ENCODE measurements at places on chromosomes 1 and 21.
A peak's percentile ranks its signal among the peaks of the same experiment; 100 is the strongest.

DNA sequence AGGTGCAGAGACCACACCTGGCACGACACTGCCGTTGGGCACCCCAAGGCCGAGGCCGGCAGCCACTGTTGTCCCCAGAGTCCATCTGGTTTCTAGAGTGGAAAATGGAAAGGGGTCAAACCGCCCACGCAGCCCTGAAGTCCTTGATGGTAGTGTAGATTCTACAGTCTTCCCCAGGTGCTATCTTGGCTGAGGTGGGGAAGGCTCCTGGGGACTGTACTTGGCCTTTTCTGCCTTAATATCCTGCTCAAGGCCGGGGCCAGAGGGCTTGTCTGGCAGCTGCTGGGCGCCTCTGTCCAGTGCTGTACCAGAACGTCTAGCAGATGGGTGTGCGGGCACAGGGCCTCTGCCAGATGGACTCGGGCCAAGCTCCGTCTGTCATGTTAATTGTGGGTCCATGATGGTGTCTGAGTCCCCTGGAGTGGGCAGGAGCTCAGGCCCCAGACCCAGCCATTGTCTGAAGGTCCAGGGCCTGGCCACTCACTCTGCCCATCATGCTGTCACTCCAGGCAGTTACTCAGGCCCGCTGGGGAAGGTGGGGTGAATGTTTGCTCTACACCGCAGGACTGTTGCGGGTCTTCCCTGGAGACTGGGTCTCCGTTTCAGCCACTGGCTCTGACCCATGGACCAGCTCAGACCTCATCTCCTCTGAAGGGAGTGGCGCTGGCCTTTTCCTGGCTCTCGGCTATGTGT is 161.9 kb upstream of the COL6A1 start:
- no peak for DNase-seq

DNA sequence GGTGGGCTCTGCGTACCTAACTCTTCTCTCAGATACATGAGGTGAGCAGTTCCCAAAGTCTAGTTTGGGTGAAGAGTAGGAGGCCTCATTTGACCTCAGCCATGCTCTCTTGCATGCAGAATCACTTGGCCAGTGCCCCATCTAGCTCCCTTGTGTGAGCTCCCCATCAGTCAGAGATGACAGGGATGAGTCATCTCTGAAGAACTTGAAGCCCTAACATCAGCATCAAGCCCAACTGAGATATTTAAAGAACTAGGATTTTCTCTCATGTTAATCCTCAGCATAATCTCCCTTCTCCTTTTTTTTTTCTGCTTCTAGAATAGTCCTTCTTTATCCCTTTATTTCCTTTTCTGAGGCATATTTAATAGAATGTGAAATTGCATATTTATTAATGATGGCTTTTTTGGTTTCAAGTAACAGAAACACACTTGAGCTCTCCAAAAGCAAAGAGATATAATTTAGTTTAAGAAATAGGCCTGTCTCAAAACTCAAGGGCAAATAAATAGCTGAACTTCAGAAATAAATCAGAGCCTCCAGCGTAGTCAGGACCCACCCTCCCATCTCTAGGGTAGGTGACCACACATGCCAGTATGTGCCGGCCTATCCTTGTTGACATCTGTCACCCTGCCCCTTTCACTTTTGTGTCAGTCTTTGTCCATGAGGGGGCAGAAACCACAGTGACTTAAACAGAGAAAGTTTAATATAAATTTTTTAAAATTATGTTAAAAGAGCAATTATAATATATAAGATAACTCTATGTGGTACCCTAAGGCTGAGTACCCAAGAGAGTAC is 112.3 kb downstream of the TSEN15 start:
- peak; percentile 43 for DNase-seq

- no peak for DNase-seq
Measured at GRCh38 chr1:65278376-65279069, 30.8 kb upstream of the DNAJC6 start.

GRCh38 chr1:115767403-115767802 is 1.1 kb downstream of the CASQ2 start:
- no peak for DNase-seq

DNA sequence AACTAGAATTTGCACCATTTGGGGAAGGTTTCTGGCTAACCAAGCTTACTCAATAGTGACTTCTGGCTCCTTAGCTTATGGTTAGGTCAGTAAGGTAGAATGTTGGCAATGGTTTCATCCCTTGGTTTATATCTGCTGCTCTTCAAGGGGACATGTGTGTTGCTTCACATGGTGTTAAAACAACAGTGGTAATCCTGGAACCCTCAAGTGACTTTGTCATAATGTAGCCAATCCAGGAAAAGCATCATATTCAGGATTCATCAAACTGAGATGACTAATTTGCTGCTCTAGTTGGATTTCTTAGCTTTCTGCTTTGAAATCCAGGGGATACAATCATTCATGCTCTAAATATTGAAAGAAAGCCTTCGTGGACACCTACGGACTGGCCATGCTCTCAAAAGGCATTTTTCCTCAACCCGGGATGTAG is 108.7 kb downstream of the RGL1 start:
- no peak for DNase-seq

DNA sequence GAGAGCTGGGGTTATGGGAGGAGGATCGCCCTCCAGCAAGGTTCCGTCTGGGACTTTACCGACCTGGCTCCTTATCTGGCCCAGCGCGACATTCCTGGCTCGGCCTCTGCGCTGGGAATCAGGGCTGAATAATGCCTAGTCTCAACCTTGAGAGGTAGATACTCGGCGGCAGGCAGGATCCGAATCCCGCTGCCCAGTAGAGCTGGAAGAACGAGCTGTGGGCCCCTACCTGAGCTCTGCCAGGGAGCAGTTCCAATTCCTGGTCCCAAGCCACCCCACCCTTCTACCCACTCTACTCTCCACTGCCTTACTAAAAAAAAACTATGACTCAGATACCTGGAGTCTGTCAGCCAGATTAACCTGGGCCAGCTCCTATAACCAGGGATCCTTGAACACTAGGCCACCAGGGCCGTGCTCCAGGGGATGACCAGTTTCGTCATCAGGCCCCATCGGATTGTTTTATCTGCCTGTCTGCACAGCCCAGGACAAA is 53.6 kb downstream of the RHBG start:
- no peak for DNase-seq

DNA sequence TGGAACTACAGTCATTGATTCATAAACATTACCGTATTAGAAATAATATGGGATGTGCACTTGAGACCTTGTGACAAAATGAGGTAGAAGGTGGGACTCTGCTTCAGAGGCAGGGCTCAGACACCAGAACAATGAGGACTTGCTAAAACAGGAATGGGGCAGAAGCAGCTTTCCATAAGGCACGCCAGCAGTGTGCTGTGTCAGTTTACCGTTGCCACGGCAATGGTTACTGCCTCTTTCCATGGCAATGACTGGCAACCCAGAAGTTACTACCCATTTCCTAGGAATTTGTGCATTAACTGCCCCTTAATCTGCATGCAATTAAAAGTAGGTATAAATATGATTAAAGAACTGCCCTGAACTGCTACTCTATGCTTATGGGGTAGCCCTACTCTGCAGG is 169.0 kb downstream of the CHRM3 start:
- no peak for DNase-seq

GRCh38 chr1:54356680-54357147 is 49.5 kb downstream of the SSBP3 start:
- no peak for DNase-seq

DNA sequence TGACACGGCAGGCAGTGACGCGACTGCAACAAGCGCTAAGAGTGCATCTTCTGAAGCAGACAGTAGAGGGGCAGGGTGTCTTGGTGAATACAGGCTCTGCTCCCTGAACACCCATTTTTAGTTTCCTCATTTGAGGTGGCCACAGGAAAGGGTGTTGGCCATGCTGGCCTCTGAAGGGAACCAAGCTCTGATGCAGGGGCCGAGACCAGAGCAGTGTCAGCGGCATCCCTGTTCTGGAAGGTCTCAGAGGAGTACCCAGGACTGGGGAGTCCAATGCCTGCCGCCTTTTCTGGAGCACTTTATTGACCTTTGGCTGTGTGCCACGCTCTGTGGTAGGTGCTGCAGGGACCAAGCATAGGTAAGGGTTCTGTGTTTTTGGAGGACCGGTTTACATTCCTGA is 100.4 kb downstream of the KCNJ6 start:
- DNase-seq, result no peak

DNA sequence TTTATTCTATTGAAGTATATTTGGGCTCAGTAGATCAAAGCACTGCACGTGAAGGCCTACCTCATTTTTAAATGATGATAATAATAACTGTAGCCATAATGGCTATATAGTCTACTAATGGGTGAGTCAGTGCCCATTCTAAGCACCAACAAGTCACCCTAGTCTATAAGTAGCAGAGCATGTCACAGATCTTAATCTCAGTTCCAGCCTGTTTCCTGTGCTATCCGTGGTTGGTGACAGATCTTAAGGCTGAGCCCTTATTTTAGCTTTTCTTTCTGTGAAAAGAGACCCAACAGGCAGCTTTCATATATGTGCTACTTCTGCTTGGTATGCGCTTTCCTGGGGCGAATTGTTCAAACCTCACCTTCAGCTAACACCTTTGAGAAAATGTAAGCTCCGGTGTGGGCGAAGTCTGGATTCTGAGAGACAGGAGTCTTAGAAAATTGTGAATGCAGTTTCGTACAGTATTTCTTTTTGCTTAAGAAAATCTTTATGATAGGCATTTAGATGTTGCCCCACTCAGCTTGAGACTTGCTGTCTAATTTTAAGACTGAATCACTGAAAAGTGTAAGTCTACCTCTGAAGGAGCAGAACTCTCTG is 59.6 kb downstream of the FMN2 start:
- DNase-seq, result peak; percentile 88

DNA sequence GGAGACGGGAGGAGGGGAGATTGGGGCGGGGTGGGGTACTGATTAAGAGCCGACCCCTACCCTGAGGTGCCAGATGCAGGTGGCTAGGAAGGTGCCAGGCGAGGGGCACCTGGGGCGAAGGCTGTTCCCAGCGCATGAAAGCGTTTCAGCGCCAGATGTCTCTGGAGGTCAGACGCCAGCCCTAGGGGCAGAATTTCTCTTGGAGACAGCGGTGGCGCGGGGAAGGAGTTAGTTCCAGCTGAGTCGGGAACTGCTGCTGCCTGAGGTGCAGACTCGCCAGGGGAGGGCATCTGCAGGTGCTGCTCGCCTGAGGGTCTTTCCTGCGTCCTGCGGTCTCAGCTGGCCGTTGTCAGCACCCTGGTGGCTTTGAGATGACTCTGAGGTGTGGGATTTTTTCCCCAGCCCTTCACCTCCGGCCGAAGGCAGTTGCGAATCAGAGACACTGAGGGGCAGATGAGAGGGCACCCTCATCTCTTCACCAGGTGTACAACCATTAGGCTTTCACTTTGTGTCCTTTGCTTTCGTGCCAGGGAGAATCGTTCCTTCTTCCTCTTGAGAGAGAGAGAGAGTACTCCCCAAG is 539 bp downstream of the CGN start:
- peak; percentile 6 for DNase-seq

- peak; percentile 96 for DNase-seq
Measured at GRCh38 chr1:44068442-44068921, 37.2 kb upstream of the SLC6A9 start.

- no peak for DNase-seq
Measured at GRCh38 chr1:109274533-109275476, 8.1 kb downstream of the PSRC1 start.

DNA sequence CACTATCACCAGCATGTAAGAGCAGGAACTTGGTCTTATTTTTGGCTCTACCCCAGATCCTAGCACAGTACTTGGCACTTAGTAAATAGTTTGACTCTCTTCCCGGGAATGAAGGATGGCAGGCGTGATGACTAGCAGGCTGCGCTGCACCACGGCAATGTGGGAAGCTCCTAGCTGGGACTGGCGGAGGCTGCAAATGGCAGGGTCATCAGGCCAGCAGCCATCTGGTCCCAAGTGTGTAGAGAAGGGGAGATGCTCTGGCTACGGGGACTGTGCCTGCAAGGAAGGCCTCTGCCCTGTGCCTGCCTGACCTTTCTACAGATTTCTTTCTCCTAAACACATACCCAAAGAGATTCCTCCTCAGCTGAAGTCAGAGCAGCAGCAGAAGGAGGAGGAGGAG is 95.0 kb downstream of the KCND3 start:
- DNase-seq, result no peak

DNA sequence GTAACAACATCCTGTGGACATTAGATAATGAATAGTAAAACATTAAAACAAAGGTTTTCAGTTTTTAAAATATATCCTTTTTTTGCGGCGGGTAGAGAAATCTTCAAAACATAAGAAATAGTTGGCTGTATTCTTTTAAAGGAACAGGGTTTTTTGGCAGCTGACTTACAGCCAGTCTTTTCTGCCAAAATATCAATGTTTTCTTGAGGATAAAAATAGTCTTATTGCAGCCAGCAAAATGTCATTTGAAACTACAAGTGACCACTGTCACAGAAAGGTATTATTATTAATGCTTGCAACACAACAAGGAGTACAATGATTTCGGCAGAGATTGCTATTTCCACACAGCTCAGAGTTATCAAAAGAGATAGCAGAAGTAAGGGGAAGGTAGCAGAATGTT is 21.4 kb downstream of the OLFM3 start:
- DNase-seq, result no peak

- DNase-seq, result peak; percentile 93
Measured at GRCh38 chr21:33198346-33199099, 31.2 kb upstream of the IFNAR2 start.

DNA sequence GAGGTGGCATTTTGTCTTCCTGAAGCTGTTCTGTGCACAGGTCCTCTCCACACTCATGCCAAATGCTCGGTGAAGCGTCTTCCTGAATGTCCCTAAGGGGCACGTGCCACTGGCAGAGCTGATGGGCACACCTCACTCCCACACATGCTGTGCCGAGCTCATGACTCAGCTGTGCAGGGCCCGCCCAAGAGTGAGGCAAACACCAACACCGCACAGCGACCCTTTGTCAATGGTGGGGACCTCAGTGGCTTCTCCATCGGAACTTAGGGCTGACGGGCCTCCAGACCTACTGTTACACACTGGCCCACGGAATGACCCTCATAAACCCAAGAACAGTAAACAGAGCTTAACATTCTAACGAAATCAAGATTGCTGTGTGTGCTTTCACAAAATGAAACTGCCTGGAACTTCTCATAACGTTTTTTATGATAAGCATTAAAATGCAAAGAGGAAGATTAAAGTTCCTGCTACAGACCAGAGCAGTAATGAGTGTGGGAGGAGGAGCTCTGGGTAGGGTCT is 89.3 kb downstream of the SIM2 start:
- no peak for DNase-seq

GRCh38 chr21:14572204-14572780 is 26.2 kb upstream of the SAMSN1 start:
- DNase-seq, result no peak

DNA sequence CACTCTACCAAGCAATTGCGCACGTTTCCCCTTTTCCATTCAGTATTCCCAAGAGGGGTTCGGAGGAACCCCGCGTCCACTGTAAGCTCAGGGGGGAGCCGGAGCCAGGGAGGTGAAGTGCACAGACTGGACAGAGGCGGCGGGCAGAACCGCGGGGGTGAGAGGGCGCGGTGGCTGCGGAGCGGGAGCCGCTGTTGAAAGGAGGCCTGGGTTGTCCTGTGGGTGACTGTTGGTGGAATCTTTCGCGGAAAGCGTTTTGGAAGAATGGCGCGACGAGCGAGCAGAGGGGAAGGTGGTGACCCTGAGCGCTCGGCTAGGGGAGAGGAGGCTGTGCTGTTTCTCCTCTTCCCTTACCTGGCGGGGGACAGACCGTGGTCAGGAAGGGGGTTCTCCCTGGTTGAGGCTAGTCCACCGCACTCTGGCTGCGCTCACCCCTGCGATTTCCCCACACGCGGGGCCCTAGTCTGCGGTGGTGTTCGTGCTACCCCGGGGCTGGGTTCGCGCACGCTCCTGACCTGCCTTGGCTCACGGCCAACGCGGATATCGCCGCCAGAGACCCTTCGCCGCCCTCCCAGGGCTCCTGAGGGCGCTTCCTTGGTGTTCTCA is 92.8 kb downstream of the PRKAB2 start:
- no peak for DNase-seq

- DNase-seq, result no peak
Measured at GRCh38 chr1:90502696-90503095, 214.4 kb downstream of the BARHL2 start.

- DNase-seq, result peak; percentile 82
Measured at GRCh38 chr1:159798893-159799292, 3.3 kb upstream of the FCRL6 start.

Data from Kasumi-1 (cell line).